ENCODE measurements at places on chromosomes 6 and 20.

DNA sequence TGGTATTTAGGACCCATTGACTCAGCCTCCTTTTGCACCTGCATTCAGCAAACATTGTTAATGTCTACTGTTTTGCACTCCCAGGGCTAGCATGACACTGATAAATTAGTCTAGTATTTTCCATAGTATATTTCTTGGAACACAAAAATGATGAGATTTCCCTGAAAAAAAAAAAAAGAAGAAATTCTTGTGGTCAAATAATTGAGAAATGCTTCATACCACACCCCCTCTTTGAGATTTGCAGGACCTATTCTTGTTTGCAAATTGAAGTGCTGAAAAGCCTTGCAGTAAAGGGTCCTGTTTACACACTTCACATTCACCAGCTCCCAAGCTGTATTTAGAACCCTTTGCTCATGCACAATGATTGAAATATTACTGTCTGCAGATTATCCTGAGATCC lies 36.3 kb upstream of the CLIC5 start:
- DNase-seq: no peak

- no peak for DNase-seq
These were observed 67.9 kb downstream of the STK35 start for GRCh38 chr20:2169456-2170088.

DNA sequence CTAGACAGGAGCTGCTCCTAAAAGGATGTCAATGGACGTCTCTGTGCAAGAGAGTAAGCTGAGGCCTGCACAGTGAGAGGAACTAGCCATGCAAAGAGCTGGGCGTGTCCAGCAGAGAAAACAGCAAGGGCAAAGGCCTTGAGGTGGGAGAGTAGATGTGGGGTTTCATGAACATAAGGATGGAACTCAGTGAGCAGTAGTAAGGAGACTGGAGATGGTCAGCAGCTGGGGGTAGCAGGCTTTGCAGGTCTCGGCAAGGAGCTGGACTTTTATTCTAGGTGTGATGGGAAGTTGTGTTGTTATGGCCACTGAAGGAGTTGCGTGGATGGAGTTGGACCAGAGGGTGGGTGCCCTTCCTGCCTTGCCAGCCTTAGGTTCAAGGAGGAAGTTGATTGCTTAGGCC lies 90.7 kb upstream of the SIRPA start:
- no peak for DNase-seq

- DNase-seq: no peak
These were observed 243.8 kb upstream of the IRAK1BP1 start for GRCh38 chr6:78623554-78623953.

GRCh38 chr6:79498842-79499241 lies 38.4 kb downstream of the LCA5 start:
- no peak for DNase-seq

GRCh38 chr20:19112828-19113227 lies 99.6 kb upstream of the SLC24A3 start:
- DNase-seq: no peak

- no peak for DNase-seq
These were observed 15.1 kb upstream of the LAMP5 start for GRCh38 chr20:9499126-9499899.

- DNase-seq: peak; percentile 90
These were observed 48.0 kb downstream of the GCLC start for GRCh38 chr6:53496797-53497375.

DNA sequence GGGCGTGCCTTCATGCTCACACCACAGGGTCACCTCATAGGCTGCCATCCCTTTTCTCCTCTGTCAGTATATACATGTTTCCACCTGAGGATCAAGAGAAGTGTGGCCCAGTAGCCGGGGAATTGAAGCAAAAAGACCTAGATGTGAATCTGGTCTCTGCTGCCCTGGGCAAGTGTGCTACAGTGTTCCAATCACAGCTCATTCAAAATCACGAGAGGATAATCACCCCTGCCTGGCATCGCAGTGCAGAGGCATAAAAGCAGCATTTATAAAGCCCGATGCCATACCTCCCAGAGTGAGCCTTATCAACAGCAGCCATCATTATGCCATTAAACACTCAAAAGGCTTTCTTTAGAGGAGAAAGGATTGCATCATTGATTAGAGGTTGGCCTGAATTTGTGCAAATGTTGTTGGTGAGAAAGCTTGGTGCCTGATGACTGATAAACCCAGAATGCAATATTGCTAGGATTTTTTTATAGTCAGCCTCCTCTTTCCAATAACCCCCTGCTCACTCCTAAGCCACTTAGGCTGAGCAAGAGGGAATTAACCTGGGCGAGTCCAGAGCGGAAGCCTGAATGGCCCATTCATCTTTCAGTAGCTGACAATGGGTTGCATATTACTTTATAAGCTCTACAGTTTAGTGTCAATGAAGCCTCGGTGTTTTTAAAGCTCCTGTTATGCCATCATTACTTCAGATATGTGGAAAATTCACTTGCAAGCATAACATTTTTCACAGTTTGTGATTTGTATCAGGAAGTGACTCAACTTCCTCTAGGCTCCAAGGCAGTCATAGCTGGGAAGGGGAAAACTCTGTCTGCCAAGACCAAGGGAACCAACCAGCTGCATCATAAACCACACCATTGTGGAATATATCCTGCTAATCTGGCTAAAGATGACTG lies 92.5 kb upstream of the NXT1 start:
- peak; percentile 89 for DNase-seq

GRCh38 chr20:31573555-31574321 lies 31.4 kb upstream of the ID1 start:
- DNase-seq: no peak

- no peak for DNase-seq
These were observed 287.2 kb downstream of the QKI start for GRCh38 chr6:163701762-163702161.

DNA sequence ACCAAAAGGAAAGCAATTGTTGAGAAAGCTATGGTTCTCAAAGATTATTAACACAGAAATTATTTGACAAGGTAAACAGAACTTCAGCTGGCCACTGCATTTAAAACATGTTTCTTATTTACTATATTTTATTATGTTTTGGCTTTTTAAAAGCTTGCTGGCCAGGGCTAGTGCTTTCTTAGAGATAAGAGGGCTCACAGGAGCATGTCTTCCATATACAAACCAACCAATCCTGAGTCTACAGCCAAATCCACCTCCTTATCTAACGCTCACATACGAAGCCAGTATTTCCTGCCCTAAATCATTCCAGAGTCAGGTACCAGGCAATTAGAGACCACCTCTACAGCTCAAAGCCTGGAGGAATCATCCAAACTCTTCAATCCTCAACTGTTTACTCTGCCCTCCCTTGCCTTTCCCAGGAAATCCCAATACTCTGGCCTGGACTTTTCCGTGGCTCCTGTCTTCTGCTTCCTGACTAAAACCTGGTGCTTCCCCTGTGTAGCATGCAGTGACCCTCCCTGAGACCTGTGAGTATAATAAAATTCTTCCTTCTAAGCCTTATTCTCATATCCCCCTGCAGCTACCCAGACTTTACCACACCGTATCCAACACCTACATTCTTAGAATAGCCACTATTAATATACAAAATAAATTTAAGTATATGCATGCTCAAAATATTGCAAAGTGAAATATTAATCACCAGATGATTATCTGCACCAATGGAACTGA lies 33.2 kb downstream of the RANBP9 start:
- DNase-seq: no peak

GRCh38 chr6:137353842-137354397 lies 134.7 kb upstream of the IFNGR1 start:
- DNase-seq: no peak

GRCh38 chr20:58384821-58385220 lies 4.2 kb upstream of the VAPB start:
- DNase-seq: no peak

DNA sequence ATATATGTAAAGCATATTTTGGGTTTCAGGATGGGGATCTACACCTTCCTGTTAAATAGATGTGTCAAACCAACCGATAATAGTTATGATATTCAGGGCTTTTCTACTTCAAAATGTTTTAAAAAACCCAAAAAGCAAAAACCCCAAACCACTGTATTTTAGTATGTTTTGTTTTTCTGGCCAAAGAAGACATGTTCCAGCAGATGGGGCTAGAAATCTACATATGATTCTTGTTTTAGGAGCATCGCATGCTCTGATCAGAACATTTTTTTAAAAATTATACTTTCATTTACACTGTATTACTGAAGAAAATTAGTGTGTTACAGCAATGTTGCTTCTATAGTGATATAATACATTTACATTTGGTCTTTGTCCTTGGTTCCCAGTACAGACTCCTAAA lies 11.0 kb downstream of the RMND1 start:
- peak; percentile 52 for DNase-seq

DNA sequence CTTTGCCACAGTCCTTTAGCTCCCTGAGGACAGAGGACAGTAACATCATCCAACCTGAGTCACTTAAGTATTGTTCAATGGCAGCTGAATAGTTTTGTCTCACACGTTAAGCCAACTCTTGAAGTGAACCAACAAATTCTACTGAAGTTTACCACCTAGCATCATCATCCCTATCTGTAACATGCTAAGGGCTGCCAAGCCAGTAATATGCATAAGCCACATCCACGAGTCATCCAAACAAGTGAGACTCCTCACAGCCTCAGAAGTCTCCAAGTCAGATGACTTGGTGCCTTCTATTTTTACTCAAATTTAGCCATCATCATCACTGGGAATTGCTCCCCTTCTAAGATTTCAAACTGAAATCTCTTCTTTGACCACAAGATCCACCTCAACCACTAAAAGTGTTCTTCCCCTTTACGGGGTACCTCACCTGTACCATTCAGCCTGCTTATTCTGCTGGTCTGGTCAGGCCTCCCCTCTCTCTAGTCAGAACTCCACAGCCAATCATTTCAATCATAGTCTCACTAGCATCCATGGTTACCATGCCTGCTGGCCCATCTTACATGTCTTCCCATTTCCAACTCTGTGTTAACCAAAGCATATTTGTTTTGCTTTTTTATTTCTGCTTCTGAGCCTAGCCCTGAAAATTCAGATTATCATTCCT lies 73.7 kb downstream of the DTNBP1 start:
- DNase-seq: peak; percentile 63

- peak; percentile 36 for DNase-seq
These were observed 17.8 kb upstream of the ASF1A start for GRCh38 chr6:118876198-118876597.
